Adrenal gland (tissue), 19 donors: ENCODE measurements at places on chromosomes 3 and 15. TPM values are rescaled to one million over a fixed set of nuclear protein-coding genes. Genes with fewer than 3 reads are reported as not detected.

DNA sequence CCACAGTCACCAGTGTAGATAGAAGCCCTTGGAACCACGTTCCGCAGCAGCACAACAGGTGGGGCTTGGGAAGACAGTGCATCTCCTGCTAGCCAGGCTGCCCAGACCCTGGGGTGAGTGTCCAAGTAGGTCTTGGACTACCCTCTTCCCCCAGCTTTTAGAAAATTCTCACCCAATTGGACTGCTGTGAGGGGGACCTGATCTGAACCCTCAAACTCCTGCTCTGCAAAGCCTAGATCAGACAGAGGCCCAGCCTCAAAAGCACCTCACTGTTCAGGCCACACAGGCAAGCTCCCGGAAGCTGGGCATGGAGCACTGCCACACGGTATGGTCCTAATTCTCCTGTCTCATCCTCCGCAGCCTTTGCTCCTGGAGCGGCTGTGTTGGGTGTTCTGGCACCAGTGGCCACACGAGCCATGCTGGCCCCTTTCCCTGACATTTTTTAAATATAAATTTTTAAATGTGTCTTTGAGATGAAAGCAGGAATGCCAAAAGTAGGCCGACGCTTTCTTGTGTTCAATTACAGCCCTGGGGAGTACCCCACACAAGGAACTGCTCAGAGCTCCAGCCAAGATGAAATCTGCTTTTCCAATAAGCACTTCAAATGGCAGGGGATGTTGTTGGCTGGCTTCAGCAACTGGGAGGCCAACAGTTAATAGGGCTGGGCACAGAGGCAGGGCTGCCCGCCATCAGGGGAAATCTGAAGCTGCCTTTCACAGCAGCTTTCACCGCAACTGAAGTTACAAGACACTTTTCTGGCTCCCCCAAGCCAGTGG, 40.9 kb downstream of the CPN2 start:
- H3K4me3 ChIP-seq, result no peak overlapping the region
- DNase-seq, result peak; percentile 33
- no peaks in the 10 kb centered on the region for H3K27me3 ChIP-seq
- peaks cover 31% of the 10 kb centered on the region for H3K4me1 ChIP-seq
- no peak overlapping the region for H3K27ac ChIP-seq

DNA sequence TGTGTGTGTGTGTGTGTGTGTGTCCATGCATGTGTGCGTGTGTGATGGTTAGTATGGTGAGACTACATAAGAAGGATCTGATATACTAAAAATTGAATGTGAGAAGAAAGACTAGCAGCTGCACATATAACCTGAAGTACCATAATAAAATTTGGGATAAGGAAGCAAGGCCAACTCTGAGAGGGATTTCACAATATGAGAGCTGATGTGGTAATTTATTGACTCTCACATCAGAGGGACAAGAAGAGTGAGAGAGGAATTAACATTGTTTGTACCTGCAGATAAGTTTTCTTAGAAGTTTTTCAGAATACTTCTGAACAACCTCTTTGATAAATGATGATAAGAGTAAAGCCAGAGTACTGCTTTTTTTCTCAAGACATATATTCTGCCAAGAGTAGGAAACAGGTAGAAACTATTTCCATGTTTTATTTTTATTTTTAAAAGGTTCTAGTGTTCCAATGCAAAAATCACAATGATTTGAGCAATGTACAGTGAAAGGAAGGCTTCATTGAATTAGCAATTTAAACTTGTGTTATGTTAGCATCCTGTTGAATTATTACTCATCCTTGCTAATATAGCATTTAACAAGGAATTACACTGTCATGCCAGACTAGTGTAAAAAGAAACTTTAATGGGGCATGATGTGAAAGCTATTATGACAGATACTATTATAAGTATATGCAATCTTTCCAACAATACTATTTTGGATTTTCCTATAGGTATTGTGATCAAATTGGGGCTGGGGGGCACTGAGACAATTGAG, 415.5 kb upstream of the ARPP21 start:
- no peak for DNase-seq
- no peaks in the 10 kb centered on the region for H3K4me1 ChIP-seq
- H3K4me3 ChIP-seq, result no peak overlapping the region
- no peaks in the 10 kb centered on the region for H3K36me3 ChIP-seq
- no peaks in the 10 kb centered on the region for H3K27me3 ChIP-seq

DNA sequence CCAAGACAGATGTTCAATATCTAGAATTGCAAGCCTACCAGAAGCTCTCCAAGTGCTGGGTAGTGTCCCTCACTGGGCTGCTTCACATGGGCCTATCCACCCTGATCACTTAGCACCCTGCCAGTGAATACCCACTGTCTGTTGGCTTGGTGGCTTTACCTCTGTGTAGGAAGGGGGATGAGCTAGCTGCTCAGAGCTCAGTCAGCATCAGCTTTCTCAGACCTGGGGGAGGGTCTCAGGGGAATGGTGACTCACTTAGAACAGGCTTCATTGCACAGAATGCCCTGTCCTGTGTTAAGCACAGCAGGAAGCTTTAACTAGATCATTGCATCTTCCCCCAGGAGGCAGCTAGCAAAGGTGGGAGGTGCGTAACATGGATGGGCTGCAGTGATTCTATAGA, 209.8 kb downstream of the PDCD6IP start:
- no peak overlapping the region for H3K27ac ChIP-seq
- no peaks in the 10 kb centered on the region for H3K36me3 ChIP-seq
- no peak overlapping the region for H3K4me3 ChIP-seq
- H3K4me1 ChIP-seq, result no peaks in the 10 kb centered on the region
- H3K27me3 ChIP-seq, result no peaks in the 10 kb centered on the region

- DNase-seq, result peak; percentile 55
- peak overlapping the region; percentile 76 for H3K27ac ChIP-seq
- H3K36me3 ChIP-seq, result no peaks in the 10 kb centered on the region
- peaks cover 23% of the 10 kb centered on the region for H3K4me1 ChIP-seq
Measured at GRCh38 chr15:60591496-60592370, 112.8 kb upstream of the ICE2 start.

GRCh38 chr3:42702066-42702951, at the start of gene HHATL:
HHATL (minus strand) TSS chr3:42702798; CDS start chr3:42700826, 1,972 bp downstream.
- no peaks in the 10 kb centered on the region for H3K4me1 ChIP-seq
- DNase-seq, result no peak
- no peaks in the 10 kb centered on the region for H3K36me3 ChIP-seq
- no peaks in the 10 kb centered on the region for H3K27me3 ChIP-seq
- no peak within 1 kb of the TSS for H3K4me3 ChIP-seq
- H3K27ac ChIP-seq, result no peak within 1 kb of the TSS

DNA sequence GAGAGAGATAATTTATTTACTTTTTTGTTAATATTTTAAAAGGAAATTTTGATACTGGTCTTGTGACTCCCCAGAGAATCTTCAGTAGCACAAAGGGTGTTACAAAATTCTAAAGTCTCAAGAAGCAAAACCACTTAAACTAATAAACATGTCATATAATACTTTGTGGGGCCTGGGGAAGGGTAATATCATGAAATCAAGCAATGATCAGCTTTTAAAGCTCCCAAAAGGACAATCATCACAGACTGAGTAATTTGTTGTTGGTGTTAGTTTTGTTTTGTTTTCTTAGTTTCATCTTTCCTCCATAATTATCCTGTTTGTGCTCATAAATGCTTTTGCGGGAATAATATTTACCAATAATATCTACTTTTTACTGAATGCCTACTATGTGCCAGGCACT, 55.0 kb downstream of the TMEM212 start:
- H3K4me1 ChIP-seq, result no peaks in the 10 kb centered on the region
- no peaks in the 10 kb centered on the region for H3K27me3 ChIP-seq
- no peak for DNase-seq
- H3K27ac ChIP-seq, result no peak overlapping the region
- no peaks in the 10 kb centered on the region for H3K36me3 ChIP-seq

DNA sequence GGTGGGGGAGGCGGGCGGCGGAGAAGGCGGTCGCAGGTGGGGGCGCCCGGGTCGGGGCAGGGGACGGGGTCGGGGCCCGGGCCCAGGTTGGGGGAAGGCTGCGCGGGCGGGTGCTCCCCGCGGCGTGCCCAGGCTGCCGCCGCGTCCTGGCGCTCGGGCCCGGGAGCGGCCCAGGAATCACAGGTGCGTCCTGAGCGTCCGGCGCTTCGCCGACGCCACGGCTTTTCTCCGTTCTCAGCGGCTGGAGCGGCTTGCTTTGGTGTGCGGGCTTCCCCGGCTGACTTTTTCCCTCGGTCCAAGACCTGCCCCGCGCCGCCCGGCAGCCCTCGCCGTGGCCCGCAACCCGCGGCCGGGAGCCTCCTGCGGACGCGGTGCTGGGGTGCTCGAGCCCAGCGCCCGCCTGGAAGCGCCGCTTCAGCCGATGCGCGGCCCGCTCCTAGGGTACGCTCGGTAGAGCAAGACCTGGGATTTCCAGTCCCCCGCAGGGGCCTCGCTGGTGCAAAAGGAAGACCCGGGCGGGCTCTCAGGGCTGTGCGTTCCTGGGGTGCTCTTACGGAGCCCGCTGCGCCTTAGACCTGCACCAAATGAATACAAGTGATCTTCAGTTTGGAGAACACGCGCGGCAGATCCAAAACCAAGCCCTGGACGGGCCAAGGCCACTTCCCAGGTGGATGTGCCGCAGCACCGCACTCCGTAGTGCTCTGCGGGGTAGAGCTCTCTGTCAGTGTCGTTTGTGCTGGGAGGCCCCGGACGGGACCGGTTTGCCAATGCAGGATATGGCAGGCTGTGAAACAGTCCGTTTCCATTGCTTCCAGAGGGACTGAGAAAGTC, 639 bp downstream of the NIPA1 start:
- no peaks in the 10 kb centered on the region for H3K4me1 ChIP-seq
- H3K27me3 ChIP-seq, result no peaks in the 10 kb centered on the region
- H3K36me3 ChIP-seq, result no peaks in the 10 kb centered on the region
- peak; percentile 32 for DNase-seq
- peak overlapping the region; percentile 90 for H3K4me3 ChIP-seq

- no peaks in the 10 kb centered on the region for H3K36me3 ChIP-seq
- peak; percentile 39 for DNase-seq
- no peak overlapping the region for H3K4me3 ChIP-seq
- H3K27me3 ChIP-seq, result no peaks in the 10 kb centered on the region
- H3K4me1 ChIP-seq, result no peaks in the 10 kb centered on the region
- H3K27ac ChIP-seq, result no peak overlapping the region
Measured at GRCh38 chr15:42037656-42038055, 16.8 kb upstream of the PLA2G4E start.

DNA sequence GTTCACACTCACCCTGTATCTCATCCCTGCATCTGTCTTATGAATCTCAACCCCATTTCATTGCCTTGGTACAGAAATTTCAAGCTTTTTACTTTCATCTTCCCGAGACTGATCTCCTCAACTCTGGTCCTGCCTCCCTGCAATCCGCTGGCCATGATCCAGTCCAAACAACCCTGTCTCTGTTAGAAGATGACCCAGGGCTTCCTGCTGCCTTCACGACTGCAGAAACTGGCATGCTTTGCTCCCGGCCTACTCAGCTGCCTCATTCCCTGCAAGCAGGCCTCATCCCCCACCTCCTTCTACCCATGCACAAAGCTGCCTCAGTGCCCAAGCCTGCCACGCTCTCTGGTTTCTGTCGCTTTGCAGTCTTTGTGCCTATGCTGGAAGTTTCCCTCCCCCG, 12.4 kb downstream of the HES1 start:
- H3K27ac ChIP-seq, result no peak overlapping the region
- DNase-seq, result peak; percentile 66
- H3K27me3 ChIP-seq, result no peaks in the 10 kb centered on the region

DNA sequence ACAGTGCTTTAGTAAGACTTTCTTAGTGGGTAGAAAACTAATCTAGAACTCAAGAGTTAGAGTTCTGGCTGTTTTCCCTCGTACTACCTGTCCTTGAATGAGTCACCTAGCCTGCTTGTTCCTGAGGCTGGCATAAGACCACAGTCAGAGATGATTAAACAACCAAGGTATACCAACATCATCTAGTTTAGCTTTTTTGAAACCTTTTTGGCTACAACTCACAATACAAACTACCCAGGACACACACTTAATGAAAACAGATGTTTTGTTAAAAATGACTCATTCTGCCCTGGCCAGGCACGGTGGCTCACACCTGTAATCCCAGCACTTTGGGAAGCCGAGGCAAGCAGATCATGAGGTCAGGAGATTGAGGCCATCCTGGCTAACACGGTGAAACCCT, 4.6 kb downstream of the MCCC1 start:
- peaks cover 2% of the 10 kb centered on the region for H3K4me1 ChIP-seq
- no peak for DNase-seq
- no peaks in the 10 kb centered on the region for H3K36me3 ChIP-seq

DNA sequence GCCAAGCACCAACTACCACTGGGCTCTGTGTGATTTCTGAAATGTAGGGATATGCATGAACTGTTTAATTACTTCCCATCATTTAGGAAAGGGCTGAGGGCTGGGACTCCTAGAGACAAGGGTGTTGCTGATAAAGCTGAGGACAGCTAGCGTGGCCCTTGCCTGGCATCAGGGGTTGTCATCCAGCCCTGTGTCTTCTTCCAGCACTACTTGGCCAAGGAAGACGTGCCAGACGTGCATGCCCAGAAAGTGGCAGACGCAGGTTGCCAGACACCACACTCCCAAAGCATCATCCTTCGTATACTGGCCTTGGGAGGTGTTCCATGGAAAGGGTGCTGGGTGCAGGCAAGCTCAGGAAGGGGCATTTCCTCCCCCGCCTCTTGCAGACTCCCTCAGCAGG, 64.8 kb downstream of the LRIG1 start:
- H3K36me3 ChIP-seq, result no peaks in the 10 kb centered on the region
- DNase-seq, result no peak
- no peaks in the 10 kb centered on the region for H3K27me3 ChIP-seq
- H3K4me1 ChIP-seq, result peaks cover 6% of the 10 kb centered on the region

DNA sequence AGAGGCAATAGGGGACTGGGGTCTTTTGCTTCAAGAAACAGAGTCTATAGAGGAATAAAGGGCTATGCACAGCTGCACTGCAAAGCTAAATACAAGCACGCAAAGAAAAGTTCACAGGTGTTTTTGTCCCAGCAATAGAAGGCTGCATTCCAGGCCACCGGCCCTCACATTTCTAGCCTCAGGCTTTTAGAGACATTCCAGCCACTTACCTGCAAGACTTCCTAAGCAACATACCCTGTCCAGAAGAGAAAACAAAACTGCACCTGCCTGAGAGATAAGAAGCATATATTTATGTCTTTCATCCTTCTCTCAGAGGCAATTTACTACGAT, 220.5 kb downstream of the OPA1 start:
- no peaks in the 10 kb centered on the region for H3K27me3 ChIP-seq
- H3K4me3 ChIP-seq, result no peak overlapping the region
- no peaks in the 10 kb centered on the region for H3K36me3 ChIP-seq
- no peaks in the 10 kb centered on the region for H3K4me1 ChIP-seq
- H3K27ac ChIP-seq, result no peak overlapping the region
- DNase-seq, result peak; percentile 5

DNA sequence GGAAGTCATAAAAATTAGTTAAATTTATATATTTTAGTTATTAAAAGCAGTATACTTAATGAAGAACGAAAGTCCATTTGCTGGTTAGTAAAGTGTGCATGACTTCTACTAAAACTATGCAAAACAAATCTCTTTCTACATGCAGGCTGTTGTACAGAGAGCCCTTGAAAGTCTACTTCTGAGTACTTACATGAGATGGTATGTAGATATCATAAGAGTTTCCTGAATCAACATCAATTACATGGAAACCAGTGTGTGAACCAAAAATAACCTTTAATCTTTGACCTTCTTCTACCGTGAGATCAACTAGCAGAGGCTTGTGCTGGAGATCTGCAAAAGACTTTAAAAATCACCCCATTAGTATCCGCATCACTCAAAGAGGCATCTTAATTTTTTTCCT, 42.1 kb upstream of the SLC2A2 start:
- no peak overlapping the region for H3K4me3 ChIP-seq
- no peak overlapping the region for H3K27ac ChIP-seq
- H3K4me1 ChIP-seq, result no peaks in the 10 kb centered on the region
- H3K36me3 ChIP-seq, result no peaks in the 10 kb centered on the region

MYO5C gene
- total RNA-seq, result 6.6 TPM

SERPINI2 gene
- not detected for total RNA-seq

CD200R1 gene
- 1.2 TPM for total RNA-seq

SHC4 gene
- 1.3 TPM for total RNA-seq

MESP2 gene
- total RNA-seq, result 0.96 TPM
